ENCODE measurements at places on chromosomes 2 and 18.

DNA sequence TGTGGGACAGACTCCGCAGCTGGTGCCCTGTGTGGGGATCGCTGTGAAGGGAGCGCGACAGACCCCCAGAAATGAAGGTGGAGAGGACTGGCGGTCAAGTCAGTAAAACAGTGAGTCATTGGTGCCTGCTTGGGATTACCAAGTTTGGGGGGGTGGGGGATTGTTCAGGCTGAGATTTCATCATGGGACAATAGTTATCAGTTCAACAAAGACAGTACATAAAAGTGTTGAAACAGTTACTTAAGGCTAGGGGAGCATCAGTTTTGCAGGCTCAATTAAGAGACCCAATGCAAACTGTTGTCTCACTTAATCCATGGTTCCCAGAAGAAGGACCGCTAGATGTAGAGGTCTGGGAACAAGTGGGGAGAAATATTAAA, 42.4 kb upstream of the PDK1 start:
- DNase-seq, result no peak

GRCh38 chr18:433960-434359, 66.5 kb downstream of the COLEC12 start:
- no peak for DNase-seq

GRCh38 chr2:170229744-170230143, 51.8 kb downstream of the MYO3B start:
- DNase-seq, result no peak

DNA sequence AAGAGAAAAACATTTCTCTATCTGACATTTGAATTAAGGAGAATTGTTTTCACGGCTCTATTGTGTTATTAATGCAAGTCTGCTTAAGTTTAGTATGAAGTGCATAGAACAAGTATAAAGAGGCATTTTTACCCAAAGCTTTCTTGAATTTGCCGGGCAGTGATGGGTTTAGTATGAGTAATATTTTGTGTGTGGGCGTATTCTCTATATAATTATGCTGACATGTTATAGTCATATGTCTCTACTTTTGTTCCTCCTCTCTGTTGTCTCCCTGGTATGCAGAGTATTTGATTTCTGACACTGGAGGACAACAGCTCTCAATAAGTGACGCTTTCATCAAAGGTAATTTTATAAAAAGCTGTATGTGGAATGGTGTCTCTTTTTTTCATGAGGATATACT, 45.9 kb downstream of the PIKFYVE start:
- DNase-seq, result no peak

- no peak for DNase-seq
These were observed 50.4 kb upstream of the FZD5 start for GRCh38 chr2:207819839-207820784.

DNA sequence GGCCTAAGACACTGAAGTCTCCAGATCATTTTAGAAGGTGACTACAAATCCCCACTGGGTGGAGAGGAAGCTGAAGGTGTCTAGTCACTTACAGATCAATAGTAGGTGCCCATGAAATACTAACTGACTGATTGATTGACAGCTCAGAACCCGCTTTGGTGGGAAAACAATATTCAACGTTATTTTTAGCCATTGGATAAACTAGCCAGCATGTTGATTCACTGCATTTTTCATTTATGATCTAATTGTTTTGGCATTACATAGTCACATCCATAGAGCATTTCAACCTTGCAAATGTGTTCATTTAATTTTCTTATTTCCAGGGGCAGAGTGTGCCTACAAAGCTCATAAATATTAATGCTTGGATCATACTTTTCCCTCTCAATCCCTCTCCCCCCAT, 162.3 kb downstream of the MREG start:
- no peak for DNase-seq

All from AG09319 (cell line).